ENCODE measurements at places on chromosomes 1 and 21. TPM values are rescaled to one million over a fixed set of nuclear protein-coding genes. Genes with fewer than 3 reads are reported as not detected.

DNA sequence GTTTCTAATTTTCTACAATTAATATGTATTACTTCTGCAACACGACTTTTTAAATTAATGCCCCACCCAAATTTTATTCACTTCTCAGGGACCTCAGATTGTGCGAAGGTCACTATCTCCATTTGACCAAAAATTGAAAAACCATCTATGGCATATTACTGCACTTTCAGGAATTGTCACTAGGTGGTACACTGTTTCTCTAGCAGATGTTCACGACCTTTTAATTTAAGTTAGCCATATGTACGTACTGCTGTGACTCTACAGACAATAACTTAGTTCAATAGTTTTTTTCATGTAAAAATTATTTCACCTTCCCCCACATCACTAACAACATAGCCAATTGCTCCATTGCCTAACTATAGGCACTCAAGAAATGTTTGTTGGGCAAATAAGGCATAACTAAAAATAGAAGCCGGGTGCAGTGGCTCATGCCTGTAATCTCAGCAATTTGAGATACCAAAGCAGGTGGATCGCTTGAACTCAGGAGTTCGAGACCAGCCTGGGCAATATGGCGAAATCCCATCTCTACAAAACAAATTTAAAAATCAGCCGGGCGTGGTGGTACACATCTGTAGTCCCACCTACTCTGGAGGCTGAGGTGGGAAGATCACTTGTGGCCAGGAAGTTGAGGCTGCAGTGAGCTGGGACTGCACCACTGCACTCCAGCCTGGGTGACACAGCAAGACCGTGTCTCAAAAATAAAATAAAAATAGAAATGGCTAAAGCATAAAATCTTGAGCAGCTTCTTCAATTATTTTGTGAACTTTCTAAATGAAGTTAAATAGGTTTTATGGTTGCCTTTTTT lies 75.7 kb upstream of the PKN2 start:
- peak; percentile 32 for DNase-seq

DNA sequence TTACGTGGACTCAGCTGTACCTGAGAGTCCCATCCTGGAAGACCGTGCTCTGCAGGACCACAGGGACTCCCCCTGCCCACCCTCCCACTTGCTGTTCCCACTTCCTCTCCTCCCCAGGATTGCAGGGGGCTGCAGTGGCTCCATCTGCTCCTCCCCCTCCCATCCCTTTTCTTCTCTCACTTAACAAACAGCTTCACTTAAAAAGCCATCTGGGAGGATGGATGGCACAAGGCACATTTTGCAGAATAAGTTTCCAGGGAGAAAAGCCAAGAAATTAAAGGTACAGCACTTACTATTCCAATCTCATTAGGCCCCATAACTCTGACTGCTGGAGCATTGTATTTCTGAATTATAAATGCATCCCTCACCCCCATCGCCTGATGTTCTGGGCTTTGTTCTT lies 458.7 kb downstream of the PTPRU start:
- DNase-seq, result no peak

DNA sequence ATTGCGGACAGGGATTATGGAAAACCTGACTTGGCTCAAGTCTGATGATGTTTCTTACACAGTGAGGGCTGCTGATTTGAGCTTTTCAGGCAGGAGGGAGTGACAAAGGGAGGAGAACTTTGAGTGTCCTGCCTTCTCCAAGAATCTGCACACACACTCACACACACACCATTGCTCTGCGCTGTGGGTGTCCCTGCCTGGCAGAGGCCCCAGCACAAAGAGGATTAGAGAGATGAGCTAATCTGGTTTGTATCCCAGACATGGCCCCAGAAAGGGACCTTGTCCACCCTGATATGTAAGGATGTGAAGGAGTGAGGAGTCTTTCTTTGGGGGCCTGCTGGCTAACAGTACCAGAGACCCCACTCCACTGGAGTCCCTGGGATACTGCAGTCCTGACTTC lies 5.9 kb upstream of the WNT2B start:
- DNase-seq, result no peak

DNA sequence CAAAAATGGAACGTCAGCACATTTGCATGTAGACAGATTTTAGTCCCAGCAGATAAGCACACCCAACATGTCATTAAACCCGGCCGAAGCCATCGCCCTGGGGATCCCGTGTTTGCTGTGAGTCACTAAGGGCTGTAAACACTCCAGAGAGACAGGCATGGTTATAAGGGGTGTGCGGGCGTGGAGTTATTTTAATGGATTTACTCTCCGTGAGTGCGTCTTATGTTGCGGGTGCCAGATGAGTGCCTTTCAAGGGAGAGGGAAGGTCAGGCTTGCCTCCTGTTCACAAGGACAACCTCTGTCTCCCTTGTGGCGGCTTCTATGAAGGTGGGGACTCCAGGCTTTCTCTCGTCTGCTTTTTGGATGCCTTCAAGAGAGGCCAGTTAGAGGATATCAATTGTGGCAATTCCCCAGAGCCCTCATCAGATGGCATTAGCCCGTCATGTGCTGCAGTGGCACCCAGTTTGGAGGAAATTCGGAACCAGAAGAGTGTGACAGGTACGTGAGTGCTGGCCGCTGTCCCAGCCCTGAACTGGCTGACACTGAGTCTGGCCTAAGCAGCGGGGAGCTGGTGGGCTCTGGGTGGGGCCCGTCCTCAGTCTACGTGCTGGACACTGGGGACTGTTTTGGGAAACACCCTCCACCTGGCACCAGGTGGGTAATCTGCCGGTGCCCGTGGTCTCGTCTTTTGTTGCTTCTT lies 223.8 kb upstream of the TMEM51 start:
- DNase-seq, result peak; percentile 93

RIMS3 gene
- total RNA-seq, result 0.64 TPM

CHI3L1 gene
- not detected for total RNA-seq

DNA sequence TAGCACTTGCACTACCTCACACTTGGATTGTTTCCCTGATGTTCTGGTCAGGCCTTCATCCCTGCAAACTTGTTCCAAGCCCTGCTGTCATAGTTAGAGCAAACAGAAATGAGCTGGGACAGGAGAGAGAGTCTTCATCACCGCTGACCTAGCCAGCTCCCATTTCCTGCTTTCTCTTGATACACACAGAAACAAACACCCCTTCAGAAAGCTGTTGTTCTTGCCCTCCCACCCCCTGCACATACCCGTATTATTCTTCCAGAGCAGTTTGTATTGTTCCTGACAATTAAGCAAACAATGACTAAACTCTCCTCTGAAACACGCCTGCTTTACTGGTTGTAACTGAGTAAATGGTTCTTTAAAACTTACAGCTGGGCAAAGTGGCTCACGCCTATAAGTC lies 2.9 kb upstream of the SYT2 start:
- DNase-seq, result no peak

PFKFB2 gene
- total RNA-seq, result 6.5 TPM

TMEM52 gene
- not detected for total RNA-seq

CDC20 gene
- total RNA-seq, result 274 TPM

- no peak for DNase-seq
Measured at GRCh38 chr1:226973371-226973897, 33.3 kb downstream of the COQ8A start.

- peak; percentile 97 for DNase-seq
Measured at GRCh38 chr1:212514056-212514614, 81.4 kb downstream of the NENF start.

ORC1 gene
- 20.2 TPM for total RNA-seq

BGLAP gene
- not detected for total RNA-seq

DNA sequence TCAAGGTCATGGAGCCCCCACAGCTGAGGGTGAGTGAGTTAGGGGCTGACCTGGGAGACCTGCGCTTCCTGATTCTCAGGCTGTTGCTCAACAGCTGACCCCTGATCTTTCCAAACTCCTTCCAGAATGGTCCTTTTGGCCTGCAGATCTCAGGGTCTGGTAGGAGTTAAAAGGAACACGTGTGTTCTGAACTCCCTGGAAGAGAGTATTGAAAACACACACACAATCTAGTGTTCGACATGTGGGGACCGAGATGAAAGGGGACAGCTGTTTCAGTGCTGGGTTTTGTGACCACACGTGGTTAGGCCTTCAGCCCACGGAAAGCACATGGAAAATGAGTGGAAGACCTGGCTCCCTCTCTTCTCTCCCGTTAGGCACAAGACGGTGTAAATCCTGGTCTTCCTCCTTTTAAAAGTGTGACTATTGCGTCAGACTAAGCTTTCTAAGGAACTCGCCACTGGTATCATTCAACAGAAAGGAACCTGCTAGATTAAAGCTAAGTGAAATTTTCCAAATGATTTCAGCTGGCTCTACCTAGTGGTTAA lies 49.6 kb downstream of the RUNX1 start:
- DNase-seq, result no peak

GRCh38 chr1:10834770-10835412 lies 38.4 kb upstream of the CASZ1 start:
- DNase-seq, result no peak

SYT2 gene
- not detected for total RNA-seq

- DNase-seq, result peak; percentile 12
Measured at GRCh38 chr1:185157599-185158412, 839 bp downstream of the SWT1 start.

GRCh38 chr21:42454786-42455185 lies 41.2 kb downstream of the RSPH1 start:
- DNase-seq, result no peak

EFNA3 gene
- 0.59 TPM for total RNA-seq

GRCh38 chr21:26007951-26008498 lies 162.5 kb downstream of the APP start:
- no peak for DNase-seq

DNA sequence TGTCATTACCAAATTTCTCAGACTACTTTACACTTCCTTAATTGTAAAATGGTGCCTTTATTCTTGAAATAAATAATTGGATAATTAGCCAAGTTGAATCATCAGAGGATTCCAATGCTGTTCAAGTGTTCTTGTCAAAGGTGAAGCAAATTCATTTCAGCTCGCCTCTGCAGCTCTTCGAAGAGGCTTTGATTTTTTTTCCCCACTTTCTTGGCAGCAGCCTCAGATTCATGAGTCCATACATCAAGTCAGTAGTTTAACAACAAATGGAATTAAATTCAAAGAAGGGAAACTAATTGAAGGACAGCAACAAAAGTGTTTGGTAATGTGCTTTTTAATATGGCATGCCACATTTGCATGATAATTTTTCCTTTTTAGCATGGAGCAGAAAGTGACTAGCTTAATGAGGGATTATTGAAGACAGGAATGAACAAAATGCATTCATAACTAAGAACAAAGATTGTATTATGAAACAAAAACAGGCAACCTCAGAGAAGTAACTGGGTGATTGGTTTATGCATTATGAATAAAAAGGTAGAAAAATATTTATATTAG lies 239.0 kb downstream of the USH2A start:
- no peak for DNase-seq

- no peak for DNase-seq
Measured at GRCh38 chr1:91774520-91775203, 111.3 kb downstream of the TGFBR3 start.

- DNase-seq, result peak; percentile 85
Measured at GRCh38 chr1:209435654-209436566, 147.6 kb upstream of the CAMK1G start.

HPCAL4 gene
- total RNA-seq, result 1.0 TPM

GRCh38 chr1:214213136-214213535 lies 67.8 kb upstream of the SMYD2 start:
- peak; percentile 72 for DNase-seq

PTPRU gene
- 3.3 TPM for total RNA-seq

DNA sequence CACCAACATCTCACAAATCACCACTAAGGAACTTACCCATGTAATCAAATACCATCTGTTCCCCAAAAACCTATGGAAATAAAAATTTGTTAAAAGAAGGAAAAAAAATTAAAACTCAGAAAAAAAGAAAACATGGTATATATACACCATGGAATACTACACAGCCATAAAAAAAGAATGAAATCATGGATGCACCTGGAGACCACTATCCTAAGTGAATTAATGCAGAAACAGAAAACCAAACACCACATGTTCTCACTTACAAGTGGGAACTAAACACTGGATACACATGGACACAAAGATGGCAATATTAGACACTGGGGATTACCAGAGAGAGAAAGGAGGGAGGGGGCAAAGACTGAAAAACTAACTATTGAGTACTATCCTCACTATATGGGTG lies 50.4 kb downstream of the ZSWIM5 start:
- no peak for DNase-seq

DNA sequence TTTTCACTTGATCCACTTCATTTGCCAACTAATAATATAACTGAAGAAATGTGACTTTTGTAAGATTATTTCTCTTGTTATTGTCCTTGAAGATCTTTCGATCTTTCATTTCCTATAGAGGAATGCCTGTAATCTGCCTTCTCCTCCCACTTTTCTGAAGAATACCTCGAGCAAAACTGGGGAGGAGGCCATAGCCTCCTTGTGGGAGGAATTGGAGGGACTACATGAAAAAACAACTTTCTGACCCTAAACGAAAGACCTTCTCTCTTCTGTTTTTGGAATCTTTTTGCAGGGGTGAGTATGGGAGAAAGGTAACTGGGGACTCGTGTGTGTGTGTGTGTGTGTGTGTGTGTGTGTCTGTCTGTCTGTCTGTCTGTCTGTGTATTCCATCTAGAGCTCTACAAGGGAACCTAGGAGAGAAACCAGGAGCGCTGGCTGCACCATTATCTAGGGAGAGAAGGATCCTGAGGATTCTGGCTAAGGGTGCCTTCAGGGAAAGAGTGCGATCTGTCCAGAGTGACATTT lies 32.4 kb upstream of the MAB21L3 start:
- DNase-seq, result no peak

ZYG11A gene
- 1.6 TPM for total RNA-seq

DNA sequence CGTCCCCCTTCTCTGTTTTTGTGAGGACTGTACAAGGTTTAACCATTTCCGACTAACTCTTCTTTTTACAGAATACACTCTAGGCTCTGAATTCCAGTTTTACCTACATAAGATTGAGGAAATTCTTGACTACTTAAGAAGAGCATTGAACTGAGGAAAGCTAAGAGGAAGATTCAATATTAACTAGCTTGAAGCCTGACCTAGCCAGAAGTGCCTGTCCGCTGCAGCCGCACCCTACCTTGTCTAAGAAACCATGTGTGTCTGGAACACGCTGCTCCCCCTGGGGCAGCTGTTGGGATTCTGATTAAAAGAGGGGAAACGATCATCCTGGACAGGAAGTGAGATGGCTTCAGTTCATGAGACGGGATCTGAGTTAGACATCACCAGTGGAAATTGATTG lies 28.9 kb downstream of the CA6 start:
- no peak for DNase-seq

GRCh38 chr1:201648066-201648906 lies 109.4 kb downstream of the NAV1 start:
- peak; percentile 39 for DNase-seq

UBXN10 gene
- not detected for total RNA-seq
